Activated T-helper 1 cell treated with Interleukin-2 at 50 U/mL for 16 hours (primary cell): ENCODE measurements at places on chromosomes 1 and 21.

- no peak for DNase-seq
Observed at GRCh38 chr1:243475966-243476365, 220.1 kb downstream of the SDCCAG8 start.

GRCh38 chr1:227728059-227728891 lies 6.8 kb downstream of the JMJD4 start:
- peak; percentile 54 for DNase-seq

GRCh38 chr21:32415451-32416398 lies 3.2 kb downstream of the EVA1C start:
- no peak for DNase-seq

DNA sequence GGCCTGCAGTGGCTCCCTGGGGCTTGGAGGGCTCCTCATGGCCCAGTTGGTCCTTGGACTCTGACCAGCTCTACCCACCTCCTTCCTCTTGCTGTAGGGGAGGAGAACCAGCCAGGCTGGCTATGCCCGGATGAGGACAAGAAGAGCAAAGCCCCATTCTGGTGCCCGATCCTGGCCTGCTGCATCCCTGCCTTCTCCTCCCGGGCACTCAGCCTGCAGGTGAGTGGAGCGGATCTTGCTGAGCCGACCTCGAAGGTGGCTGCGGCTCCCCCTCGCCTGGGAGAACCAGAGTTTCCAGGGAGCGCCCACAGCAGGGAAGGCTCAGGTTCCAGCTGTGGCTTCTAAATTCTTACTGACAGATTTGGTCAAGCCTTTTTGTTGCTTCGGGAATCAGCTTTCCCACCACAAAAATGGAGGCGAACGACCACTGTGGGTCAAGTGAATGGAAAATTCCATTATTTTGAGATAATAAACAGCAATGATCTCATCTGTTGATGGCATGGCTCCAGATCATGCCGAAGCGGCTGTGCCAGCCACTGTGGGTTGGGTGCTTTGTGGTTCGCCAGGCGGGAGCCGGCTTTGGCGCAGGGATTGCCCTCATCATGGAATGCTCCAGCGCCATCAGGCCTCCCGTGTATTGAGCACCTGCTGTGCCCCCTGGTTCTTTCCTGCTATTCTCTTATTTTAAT lies 106.5 kb upstream of the ACTL8 start:
- no peak for DNase-seq

DNA sequence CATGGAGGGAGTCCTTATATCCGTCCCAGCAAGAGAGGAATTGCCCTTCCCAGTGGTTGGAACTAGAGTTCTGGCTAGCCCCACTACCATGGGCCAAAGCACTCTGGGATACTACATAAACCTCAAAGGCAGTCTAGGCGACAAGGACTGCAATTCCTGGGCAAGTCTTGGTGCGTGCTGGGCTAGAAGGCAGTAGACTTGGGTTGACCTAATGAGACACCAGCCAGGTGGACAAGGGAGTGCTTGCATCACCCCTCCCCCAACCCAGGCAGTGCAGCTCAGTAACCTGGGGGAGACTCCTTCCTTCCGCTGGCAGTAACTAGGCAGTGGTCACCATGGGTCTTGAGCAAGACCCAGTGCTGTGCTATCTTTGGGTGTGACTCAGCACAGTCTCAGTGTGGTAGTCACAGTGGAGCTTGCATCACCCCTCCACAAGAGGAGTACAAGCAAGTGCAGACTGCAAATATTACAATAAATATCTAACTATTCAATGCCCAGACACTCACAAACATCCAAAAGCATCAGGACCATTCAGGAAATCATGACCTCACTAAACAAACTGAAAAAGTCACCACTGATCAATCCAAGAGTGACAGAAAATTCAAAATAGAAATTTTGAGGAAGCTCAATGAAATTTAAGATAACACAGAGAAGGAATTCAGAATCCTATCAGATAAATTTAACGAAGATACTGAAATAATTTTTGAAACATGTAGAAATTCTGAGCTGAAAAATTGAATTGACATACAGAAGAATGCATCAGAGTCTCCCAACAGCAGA lies 84.7 kb upstream of the LYPLAL1 start:
- DNase-seq: no peak

GRCh38 chr21:36239585-36239984 lies 80.4 kb upstream of the MORC3 start:
- DNase-seq: no peak

DNA sequence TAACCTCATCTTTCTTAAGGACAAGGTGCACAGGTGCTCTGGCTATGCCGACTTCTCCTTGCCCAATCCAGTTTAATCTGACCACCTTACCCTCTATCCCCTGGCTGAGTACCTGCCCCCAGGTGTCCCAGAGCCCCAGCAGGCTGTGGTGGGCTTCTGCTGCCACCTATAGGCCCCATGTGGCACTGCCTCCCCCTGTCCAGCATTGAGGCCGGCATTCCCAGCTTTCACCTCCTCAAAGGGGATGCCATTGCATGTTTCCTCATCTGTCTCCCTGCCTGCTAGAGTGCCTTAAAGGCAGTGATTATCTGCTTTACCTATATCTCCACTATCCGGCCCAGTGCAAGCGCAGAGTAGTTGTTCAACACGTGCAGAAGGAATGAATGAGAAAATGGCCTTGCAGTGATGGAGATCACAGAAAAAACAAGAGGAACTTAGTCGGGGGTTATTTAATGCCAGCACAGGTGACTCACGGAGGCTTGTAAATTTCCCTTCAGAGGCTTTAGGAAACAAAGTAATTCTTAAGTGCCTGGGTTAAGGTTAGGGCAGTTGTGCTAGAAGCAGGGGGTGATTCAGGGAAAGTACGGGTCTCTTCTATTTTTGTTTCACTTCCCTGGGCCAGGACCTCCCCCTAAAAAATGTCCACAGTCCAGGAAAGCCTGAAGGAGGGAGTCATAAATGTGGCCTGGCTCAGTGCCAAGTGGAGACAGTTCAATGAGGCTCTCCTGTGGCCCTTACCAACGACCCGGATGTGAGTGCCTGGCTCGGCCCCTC lies 131.8 kb upstream of the NGF start:
- DNase-seq: no peak

DNA sequence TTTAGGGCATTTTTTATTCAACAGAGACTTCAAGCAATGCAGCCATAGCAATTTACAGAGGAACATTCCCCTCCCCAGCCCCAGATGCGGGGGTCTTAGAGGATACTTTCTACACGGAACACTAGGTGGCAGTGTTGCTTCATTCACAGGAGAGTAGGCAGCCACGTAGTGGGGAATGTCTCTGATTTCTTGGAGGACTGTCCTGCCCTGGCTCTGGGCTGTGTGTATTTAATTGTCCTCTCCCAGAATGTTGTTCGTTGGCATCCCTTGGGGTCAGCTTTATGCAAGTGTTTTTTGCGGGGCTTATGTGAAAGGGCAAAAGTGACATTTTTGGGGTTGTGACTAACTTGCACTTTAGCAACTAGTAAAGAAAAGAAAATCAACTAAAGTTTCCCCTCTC lies 96.9 kb downstream of the PAPPA2 start:
- no peak for DNase-seq

GRCh38 chr1:45079533-45079932 lies 67.5 kb downstream of the UROD start:
- DNase-seq: no peak

- DNase-seq: no peak
Observed at GRCh38 chr1:9657521-9658032, 6.0 kb downstream of the PIK3CD start.

GRCh38 chr1:101198842-101199636 lies 37.8 kb upstream of the S1PR1 start:
- no peak for DNase-seq

DNA sequence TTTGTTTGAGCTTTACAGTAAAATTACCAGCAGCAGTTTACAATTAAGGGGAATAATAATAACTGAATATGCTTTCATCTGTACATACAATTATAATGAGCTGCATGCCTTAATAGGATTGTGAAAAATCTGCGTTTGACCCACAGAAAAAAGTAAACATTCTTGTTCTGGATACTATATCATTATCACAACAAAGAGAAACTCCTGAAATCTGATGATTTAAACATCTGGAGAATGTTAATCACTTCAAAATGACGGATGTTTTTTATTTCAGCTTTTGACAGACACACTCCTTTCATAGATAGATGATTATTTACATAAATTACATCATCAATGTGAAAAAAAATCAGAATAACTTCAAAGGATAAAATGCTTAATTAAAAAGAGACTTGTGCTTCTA lies 58.5 kb downstream of the TYW3 start:
- no peak for DNase-seq
